ENCODE measurements at places on chromosomes 11 and 22.

- DNase-seq = peak; percentile 8
Observed at GRCh38 chr11:72378704-72379383, 55.5 kb downstream of the CLPB start.

GRCh38 chr11:12746593-12747097, 72.4 kb downstream of the TEAD1 start:
- no peak for DNase-seq

DNA sequence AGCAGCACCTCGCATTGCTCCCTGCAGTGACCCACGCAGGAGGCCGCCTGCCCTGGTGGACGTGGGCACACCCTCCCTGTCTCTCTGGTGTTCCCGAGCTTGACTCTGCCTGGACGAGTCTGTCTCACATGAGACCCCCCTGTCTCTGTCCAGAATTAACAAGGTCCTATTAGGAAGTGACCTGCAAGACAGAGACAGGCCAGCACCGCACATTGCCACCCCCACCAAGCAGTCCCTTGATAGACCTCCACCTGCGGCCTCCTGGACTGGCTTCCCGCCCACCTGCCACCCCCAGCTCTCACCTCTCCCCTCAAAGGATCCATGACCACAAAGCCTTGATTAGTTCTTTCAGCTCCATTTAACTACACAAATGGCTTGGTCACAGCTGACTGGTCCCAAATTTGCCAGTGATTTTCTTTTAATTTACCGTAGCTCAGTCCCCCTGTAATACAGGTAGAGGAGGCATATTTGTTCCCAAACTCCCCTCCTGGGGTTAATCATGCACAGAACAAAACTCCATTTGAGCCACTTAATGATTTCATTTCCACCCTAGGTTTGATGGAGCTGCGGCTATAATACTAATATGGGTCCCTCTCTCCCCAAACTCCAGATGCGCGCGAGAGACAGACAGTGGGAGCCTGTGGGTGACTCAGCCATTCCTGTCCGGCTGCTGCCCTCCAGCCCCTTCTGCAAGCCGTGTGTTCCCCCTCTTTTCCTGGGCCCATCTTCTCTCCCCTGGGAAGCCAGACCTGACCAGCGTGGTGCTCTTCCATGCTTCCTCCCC, 11.2 kb downstream of the SPATA19 start:
- DNase-seq = no peak

DNA sequence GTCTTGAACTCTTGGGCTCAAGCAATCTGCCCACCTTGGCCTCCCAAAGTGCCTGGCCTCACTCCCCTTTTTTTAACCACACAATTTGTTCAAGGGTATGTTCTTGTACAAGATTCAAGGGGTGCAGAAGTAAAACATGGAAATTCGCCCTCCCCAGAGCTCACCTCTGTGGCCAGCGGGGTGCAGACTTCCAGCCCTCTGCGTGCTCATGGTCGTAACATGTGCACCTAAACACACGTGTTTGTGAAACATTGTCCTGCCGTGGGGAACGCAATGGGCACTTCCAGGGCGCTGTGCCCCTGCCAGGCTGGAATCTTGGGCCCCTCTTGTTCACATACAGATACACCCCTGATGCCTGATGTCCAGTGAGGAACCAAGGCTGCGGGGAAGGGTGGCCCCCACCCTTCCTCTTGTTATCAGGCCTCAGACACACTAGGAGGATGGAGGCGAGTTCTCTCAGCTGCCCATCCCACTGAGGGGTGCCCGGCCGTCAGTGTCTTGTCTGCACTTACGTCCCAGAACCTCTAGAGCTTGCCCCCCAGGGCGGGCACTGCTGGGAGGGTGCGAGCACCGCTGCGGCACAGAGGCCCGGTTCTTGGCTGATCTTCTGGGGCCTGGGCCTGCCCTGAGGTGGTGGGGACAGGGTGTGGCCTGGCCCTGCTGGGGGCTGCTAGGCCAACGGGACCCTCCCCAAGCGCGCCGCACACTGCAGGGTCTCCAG, 4.1 kb upstream of the EPS8L2 start:
- DNase-seq = no peak

- DNase-seq = peak; percentile 99
Observed at GRCh38 chr11:65961267-65962140, at the start of gene SART1. Gene SART1 (plus strand): TSS chr11:65961734. CDS start chr11:65961781, 47 bp downstream.

GRCh38 chr11:19436932-19437331, 196.2 kb upstream of the E2F8 start:
- no peak for DNase-seq

DNA sequence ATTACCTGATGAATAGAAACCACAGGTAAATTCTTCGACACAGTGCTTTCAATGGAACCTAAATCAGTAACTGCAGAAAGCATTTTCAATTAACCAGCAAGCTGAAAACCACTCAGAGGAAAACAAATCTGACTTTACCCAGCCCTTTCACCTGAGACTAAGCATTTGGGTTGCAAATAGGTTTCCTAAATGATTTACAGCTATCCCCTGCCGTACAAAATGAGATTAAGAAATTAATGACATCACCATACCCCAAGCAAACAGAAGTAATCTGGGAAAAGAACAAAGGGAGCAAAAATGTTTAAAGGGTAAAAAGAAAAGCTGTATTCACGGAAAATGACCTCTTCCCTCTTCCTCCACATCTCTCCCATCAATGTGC, 584 bp downstream of the NOX4 start:
- DNase-seq = no peak
